Hematopoietic multipotent progenitor cell treated with erythropoietin and hydrocortisone succinate and interleukin-3 and kit ligand, for 8 days (in vitro differentiated cells): ENCODE measurements at places on chromosomes 7 and 10.

DNA sequence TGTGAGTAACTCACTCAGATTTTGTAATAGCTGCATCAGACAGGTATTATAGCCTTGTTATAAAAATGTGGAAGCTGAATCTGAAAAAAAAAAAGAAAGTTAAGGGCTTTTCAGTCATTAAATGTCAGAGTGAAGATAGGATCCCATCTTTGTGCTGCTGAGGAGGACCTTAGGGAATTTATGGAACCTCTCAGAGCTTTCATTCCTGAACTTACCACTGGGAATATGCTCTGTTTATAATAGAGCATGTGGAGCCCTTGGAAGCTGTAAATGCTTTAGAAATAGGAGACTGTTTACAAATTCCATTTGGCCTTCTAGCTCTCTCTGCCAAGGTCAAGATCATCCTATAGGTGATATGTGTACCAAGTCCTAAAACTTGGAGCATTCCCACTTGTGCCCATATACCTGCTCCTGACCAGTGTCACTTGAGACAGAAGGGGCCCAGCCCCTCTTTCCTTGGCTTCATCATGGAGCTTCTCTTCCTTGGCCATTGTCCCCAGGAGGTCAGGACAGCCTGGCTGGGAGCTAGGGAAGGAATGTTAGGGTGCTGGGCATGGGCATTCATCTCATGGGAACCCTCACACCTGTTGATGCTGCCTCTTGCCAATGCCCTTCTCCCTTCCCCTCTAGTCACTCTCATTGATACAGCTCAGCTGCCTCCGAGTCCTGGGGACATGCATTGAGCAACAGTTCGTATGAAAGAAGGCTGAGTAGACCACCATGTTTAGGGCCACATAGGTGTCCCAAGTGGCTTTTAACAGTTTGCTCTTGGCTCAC is 105.3 kb downstream of the LRRC18 start:
- no peak for DNase-seq

DNA sequence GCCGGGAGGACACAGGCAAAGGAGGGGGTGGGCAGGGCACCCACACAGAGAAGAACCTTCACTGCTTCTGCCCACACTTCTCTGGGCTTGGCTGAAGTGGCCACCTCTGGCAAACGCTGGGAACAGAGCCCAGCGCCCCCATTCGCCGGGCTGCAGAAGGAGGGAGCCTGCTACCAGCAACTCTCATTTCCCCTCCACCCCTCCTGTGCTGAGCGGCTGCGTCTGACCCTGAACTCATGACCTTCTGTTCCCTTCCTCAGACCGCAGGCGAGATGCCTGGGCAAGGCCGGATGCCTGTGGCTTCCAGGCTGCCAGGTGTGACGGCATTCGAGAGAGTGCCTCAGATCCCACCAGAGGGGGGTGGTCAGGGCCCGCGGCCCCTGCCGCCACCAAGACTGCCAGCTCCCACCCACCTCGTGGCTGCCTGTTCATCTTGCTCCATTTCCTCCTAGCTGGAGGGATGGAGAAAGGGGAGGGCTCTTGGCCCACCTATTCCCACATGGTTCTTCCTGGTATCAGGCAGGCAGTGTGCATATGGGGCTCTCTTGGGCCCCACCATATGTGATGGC is 19.8 kb downstream of the DNAJB12 start:
- peak; percentile 57 for DNase-seq

GRCh38 chr7:156639426-156640256 is 933 bp upstream of the RNF32 start:
- DNase-seq = no peak

DNA sequence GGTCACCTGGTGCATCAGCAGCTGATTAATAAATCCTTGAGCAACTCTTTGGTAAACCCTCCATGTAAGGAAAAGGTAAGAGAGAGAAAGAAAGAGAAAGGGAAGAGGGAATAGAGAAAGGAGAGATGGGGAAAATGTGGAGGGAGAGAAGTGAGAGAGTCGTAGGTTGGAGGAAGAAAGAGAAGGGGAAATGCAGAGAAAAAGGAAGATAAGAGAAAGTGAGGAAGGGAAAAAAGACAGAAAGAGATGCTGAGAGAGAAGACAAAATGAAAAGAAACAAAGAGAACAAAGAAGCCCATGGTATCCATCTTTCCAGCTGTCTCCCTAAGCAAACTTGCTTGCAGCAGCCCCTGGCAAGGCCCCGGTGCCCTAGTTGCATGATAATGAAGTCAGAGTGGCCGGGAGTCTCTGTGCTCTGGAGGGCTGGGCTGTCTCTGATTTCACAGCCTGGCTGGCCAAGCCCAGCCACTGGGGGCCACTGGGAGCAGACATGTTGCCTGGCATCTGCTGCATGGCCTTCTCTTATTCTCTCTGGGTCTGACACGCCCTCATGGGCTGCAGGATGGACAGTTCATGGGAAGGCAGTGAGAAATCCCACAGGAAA is 48.4 kb downstream of the PRR15 start:
- DNase-seq = no peak

DNA sequence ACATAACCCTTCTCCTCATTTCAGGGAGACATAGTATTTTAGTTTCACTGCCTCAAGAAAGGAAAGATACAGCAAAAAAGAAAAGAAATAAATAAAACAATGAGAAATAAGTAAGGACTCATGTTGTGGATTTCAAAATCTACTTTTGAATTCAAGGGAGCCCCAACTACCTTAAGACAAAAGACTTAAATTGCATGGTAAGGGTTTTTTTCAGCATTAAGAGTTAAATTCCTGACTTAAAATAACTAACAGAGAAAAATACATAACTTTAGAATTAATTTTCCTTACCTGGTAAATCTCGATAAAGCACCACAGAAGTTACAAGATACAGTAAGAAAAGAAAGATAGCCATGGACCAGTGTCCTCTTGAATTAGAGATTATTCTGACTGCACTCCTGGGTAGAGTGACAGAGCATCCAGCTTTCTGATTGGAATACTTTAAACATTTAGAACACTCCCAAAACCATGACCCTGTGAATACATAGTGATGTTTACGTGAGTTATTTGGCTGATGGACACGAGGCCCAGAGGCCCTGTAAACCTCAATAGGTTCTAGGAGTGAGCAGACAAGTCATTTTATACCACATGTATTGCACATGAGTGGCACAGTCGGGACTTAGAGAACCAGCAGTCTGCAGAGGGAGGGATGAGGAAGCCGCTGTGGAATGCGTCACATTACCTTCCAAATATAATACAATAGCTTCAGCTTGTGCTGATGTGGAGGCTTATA is 292.5 kb upstream of the SEMA3C start:
- DNase-seq = peak; percentile 58

- no peak for DNase-seq
These were observed 123.1 kb upstream of the MACROH2A2 start for GRCh38 chr10:69929575-69929974.

- DNase-seq = no peak
These were observed 50.1 kb downstream of the RBM20 start for GRCh38 chr10:110694263-110694662.

- DNase-seq = no peak
These were observed 938.0 kb downstream of the SORCS3 start for GRCh38 chr10:105579112-105579511.

DNA sequence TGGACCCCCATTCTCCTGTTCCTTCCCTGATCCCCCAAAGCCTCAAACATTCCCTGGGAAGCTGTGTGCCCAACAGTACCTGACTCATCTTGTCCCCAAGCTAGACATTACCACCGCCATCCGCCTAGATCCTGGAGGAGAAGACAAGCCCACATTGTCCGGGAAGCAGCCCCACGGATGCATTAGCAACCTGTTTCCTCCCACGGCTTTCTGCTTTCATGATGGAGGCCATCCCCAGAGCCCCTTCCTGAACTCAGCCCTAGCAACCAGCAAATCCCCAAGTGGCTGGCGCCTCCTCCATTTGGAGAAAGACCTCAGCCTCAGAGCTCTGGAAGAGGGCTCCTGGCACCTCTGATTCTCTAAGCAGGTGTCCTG is 2.3 kb upstream of the SLC29A3 start:
- no peak for DNase-seq

- no peak for DNase-seq
These were observed 202.2 kb downstream of the CACNA2D1 start for GRCh38 chr7:82241356-82241755.

DNA sequence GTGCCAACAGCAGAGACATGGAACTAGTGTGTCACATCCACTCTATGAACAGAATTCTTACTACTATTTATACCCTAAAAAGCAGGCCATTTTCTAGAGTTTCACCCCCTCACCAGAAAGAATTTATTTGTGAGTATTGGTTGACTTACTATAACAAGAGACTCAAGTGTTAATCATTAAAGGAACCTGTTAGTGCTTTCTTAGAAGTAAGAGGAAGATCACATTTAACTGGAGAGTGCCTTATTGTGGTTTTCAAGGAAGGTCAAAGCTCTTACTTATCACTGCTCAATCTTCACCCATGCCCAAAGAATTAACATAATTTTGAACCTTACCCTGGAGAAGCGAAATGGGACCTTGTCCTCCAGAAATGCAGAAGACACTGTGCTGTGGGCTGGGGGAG is 169.3 kb upstream of the PRSS1 start:
- DNase-seq = no peak

- no peak for DNase-seq
These were observed 48.3 kb upstream of the TMEM236 start for GRCh38 chr10:17703706-17704105.

GRCh38 chr7:118478236-118478635 is 253.7 kb downstream of the ANKRD7 start:
- DNase-seq = no peak

GRCh38 chr7:90596671-90597562 is 796 bp downstream of the CDK14 start:
- no peak for DNase-seq

GRCh38 chr10:34697351-34698247 is 117.5 kb downstream of the PARD3 start:
- no peak for DNase-seq

DNA sequence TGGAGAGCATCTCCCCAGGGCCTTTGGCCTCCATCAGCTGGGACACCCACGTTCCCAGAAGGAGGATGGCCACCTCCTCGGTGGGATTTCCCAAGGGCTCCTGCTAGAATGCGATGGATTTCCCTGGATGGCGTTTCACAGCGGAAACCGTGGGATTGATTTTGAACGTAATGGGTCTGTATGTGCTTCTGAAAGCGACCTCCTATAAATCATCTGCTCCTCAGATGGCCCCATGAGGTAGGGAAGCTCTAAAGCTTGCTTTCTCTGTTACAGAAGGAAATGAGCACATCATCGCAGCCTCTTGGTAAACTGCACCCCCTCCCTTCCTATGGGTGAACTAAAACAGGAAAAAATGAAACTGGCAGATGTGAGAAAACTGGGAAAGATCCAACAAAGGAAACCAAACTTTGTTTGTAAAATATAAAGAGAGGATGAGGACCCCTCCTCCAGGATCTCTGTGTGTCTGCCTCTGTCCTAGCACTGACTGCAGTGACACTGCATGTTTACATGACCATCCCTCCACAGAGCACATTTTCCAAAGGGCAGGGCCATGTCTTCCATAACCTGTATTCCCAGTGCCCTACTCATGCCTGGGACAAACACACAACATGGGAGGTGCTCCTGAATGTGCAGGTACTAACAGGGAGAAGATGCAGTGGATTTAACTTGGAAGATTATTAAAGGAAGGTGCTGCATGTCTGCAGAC is 57.6 kb downstream of the LYZL1 start:
- DNase-seq = no peak

DNA sequence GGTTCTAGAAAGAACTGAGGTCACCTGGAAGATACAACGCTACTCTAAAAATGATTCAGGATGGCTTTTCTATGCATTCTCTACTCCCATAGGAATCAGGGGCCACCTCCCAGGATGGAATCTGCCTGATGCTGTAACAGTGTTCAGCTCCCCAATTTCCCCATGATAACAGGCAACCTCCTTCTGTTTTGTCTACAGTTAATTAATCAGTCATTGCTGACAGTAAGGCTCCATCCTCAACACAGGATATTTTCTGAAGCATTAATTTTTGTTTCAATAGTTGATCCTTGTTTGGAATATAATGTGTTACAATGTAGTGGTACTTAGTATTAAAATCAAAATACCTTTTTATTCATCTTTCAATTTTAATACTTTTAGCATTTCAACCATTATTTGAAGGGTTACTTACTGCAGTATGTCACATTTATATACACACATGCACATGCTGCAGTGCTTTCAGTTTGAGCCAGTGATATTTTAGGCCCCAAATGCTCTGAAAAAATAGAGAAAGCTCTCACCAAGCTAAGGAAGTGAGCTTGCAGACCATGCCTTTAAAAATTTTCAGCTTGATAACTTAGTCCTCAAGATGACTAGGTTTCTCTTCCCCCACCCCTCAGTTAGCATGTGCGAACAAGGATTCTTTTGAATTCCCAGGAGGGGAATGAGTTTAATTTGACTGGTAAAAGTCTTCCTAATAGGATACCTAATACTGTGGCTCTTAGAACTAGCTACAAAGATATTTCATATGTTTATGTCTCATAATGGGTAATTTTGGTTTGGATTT is 592 bp upstream of the PIK3CG start:
- DNase-seq = peak; percentile 13

- DNase-seq = no peak
These were observed 223.4 kb downstream of the BMPER start for GRCh38 chr7:34128762-34129161.

- DNase-seq = no peak
These were observed 1306.6 kb downstream of the XPNPEP1 start for GRCh38 chr10:108616559-108617285.

- DNase-seq = no peak
These were observed 16.3 kb upstream of the GIMAP6 start for GRCh38 chr7:150648353-150649079.

DNA sequence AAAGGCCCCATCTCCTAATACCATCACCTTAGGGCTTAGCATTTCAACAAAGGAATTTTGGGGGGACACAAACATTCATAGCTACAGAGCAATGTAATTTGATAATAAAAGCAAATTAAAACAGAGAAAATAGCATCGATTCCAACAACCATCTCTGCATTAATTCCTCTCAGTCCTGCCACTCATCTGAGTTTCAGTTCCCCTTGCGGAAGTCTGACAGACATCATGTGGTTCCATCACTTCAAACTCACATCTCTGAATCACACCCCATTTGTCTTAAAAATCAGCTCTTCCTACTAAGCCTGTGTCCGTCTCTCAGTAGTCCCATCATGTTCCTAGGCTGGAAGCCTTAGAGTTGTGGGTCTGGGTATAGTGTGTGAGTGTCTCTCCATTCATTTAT is 3.6 kb downstream of the ADCK2 start:
- DNase-seq = no peak

- no peak for DNase-seq
These were observed 32.8 kb upstream of the CDK14 start for GRCh38 chr7:90563286-90563685.

DNA sequence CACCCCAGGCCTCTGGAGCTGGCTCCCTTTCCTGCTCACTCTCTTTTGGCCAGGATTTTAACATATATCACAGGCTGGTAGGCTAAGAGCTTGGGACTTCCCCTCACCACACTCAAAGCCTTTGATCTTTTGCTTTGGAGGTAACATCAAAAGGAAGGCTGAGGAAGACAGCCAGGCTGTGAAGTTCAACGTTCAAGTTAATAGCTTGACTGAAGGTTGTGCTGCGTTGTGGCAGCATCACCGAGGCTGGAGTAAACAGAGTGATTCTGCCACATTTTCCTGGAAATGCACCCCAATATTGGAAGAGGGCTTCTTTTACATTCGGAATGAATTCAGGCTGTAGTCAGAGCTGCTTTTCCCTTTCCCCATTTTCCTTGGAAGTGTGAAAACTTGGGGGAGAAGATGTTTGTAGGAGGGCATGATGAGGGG is 57.3 kb downstream of the TCF7L2 start:
- no peak for DNase-seq

- DNase-seq = no peak
These were observed 34.5 kb downstream of the PAXIP1 start for GRCh38 chr7:154968336-154969001.
